ENCODE measurements at places on chromosomes 4 and X. TPM values are rescaled to one million over a fixed set of nuclear protein-coding genes. Genes with fewer than 3 reads are reported as not detected.

Gene IL2
- total RNA-seq, result not detected

DNA sequence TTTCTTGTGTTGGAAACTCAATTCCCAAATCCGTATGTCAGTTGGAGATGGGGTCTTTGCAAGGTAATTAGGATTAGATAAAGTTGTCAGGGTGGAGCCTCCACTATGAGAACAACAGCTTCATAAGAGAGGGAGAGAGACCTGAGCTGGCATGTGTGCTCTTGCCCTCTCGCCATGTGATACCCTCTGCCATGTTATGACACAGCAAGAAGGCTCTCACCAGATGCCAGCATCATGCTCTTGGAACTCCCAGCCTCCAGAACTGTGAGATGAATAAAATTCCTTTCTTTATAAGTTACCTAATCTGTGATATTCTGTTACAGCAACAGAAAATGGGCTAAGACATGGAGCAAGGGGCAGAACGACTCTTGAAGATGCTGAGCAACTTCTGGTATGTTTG is 201.9 kb upstream of the BOD1L1 start:
- no peak for DNase-seq

DNA sequence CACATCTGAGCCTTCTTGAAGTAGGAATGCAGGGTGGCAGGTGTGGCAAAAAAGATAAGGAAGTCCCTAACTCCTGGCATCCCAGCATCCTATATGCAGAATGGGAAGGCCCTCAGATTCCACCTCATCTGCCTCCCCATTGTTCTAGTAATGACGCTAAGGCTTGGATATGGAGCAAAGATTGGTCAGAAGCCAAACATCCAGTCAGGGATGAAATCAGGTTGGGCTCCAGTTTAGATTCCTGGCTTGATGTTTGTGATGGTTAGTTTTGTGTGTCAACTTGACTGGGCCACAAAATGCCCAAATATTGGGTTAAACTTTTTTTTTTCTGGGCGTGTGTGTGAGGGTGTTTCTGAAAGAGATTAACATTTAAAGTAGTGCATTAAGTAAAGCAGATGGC is 39.6 kb upstream of the MAGEA4 start:
- DNase-seq, result no peak

- no peak for DNase-seq
Measured at GRCh38 chr4:189200353-189200752, 740.3 kb upstream of the FRG1 start.

Measured in OCI-LY7 (cell line).